ENCODE measurements at places on chromosomes 2 and 18.

GRCh38 chr2:120599072-120599471, 136.6 kb upstream of the GLI2 start:
- DNase-seq, result no peak

DNA sequence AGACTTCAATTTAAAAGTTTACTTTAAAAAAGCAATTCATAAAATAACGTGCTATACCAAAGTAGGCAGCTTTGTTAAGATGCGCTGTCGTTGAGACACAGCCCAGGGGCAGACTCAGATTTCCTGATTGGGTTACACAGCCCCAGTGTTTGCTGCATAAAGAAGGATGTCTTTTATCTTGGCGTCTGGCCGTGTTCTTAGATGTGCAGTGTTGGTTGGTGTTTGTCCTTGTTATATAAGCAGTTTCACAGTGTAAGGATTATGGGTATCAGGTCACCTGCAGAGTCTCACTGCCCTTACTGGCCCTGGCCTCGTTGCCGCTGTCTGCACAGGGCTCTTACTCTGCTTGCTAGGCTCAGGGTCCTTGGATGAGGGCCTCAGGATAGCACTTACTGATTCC, 108.5 kb downstream of the WDSUB1 start:
- no peak for DNase-seq

DNA sequence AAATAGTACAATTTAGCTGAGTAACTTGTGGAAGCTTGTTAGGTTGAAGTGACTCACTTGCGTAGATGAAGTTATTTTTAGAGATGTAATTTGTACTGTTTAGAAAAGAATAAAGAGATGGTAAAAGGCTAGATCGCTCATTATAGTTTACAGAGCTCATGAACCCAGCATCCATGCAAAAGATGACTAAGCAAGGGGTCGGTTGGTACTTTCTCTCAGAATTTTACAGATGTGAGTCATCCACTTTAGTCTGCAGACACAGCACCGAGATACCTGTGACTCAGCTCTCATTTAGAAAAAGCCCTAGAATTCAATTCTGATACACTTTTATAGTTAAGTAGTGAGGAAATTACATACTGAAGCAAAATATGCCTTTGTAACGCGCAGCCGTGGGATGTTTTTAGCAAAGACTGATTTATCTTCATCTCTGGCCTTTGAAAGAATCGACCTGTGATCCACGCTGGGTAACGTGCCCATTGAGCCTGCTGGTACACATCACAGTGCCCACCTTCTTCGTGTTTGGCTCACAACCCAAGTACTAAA, 116.5 kb upstream of the FOSL2 start:
- DNase-seq, result no peak

DNA sequence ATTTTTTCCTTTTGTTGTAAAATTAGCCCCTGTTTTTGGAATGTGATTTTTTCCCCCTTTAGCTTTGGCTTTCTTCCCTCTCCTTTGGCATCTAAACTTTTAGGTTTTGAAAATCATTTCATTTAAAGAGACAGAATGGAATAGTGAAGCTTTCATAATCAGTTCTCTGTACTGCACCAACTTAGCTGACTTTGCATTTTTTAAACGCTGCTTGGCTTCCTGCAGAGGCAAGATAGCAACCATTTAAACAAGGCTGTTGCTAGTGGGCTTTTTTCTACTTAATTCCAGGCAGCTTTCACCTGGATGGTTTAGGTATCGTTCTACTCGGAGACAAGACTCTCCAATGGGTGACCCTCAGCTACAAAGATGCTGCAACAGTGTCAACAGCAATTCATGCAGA, 267.9 kb upstream of the PKDCC start:
- DNase-seq, result no peak
